Thoracic aorta endothelial cell (primary cell): ENCODE measurements at places on chromosomes 13 and 19. TPM values are rescaled to one million over a fixed set of nuclear protein-coding genes. Genes with fewer than 3 reads are reported as not detected.

Gene BICRA
- 11.0 and 19.2 TPM in 2 replicates for total RNA-seq

Gene POU2F2
- 0.40 and 1.1 TPM in 2 replicates for total RNA-seq

Gene SEMA6B
- 116 and 141 TPM in 2 replicates for total RNA-seq

Gene LIM2
- total RNA-seq, result not detected in 2 replicates

Gene KIR2DL4
- total RNA-seq, result not detected in 2 replicates

Gene PPM1N
- total RNA-seq, result 1.5 and 2.1 TPM in 2 replicates

Gene RAB3A
- 0.27 and 0.65 TPM in 2 replicates for total RNA-seq

Gene PPP1R15A
- 35.7 and 43.0 TPM in 2 replicates for total RNA-seq

Gene RXFP2
- total RNA-seq, result not detected in 2 replicates

Gene ELANE
- not detected in 2 replicates for total RNA-seq
